ENCODE measurements at places on chromosomes 1 and 21.

DNA sequence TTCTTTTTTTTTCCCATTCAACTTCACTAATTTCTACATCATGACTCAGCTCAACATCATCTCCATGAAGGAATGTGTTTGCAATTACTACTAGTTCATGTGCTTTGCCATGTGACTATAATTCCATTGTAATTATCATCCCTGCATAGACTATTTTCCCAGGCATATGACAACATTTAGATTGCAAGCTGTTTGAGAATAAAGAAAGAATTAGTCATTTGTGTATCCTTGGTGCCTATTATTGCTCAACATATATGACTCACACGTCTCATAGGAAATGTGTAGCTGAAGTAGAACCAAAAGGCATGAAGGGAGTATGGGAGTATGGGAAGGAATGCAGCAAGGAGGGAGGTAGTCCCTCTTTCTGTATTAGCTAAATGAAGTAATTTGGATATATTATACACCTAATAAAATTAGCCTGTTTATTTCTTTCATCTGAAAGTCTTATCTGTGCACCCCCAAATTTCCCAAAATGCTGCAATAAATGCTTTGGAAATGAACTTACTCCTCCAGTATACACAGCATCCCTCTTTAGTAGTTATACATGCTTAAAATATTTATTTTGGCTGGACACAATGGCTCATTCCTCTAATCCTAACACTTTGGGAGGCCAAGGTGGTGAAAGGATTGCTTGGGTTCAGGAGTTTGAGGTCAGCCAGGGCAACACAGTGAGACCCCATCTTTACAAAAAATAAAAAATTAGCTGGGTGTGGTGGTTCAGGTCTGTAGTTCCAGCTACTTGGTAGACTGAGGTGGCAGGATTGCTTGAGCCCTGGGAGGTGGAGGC is 316.9 kb upstream of the ADGRL4 start:
- no peak for DNase-seq

DNA sequence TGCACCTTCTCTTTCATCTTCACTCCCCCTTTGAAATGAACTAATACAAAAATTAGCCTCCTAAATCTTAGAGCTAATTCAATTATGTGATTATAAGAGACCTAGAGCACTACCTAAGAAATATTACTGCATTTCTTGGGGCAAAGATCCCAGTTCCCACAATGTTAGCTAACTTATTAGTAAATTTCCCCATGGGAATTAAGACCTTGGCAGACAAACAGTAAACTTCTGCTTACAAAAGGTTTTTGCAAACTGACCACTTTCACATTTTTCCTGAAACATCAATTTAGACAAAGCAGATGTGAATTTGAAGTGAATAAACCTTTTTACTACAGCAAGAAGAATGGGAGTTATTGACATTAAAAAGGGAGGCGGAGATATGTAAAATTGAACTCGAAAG is 34.6 kb upstream of the LHX8 start:
- no peak for DNase-seq

- peak; percentile 14 for DNase-seq
Observed at GRCh38 chr1:93346421-93346993, 800 bp downstream of the DR1 start.

- no peak for DNase-seq
Observed at GRCh38 chr1:11054666-11055065, 5.2 kb downstream of the SRM start.

GRCh38 chr1:192311281-192311680 is 5.5 kb upstream of the RGS21 start:
- DNase-seq, result no peak

GRCh38 chr1:160131803-160132565 is 16.4 kb downstream of the ATP1A2 start:
- no peak for DNase-seq

- no peak for DNase-seq
Observed at GRCh38 chr1:101410048-101410878, 173.4 kb downstream of the S1PR1 start.

DNA sequence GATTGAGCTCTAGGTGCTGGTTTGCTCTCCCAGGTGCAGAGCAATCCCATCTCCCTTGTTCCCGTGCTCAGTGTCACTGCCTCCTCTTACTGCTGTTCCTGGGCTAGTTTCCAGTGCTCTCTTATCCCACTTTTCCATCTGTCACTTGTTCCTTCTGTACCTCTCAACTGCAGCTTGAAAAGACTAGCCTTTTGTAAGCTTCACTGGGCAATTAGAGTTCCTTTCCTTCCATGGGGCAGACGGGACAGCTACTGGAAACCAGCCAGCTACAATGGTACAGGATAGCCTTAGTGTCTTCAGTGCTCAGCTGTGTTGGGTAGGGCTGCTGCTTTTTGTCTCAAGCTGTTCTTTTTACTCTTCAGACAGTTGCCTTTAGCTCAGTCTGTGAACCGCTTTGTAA is 31.6 kb downstream of the AGT start:
- no peak for DNase-seq

- DNase-seq, result no peak
Observed at GRCh38 chr21:26445440-26445839, 127.6 kb downstream of the CYYR1 start.

DNA sequence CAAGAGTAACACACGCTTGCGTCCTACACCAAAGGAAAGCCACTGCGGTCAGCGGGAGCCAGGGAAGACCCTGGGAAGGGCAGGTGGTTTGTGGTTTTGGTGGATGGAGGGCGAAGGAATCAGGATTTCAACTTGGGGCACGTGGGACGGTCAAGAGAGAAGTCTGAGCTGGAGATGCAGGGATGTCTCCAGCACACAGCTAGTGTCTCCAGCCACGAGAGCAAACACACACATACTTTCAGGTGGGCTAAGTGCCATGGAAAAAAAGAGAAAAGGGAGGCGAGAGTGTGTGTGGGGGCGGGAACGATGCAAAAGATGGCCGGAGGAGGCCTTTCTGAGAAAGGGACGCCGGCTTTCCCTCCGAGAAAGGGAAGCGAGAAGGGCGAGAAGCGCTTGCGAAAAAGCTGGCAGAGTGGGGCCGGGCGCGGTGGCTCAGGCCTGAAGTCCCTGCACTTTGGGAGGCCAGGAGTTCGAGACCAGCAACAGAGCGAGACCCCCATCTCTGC is 1.4 kb upstream of the SRRM1 start:
- DNase-seq, result no peak

- no peak for DNase-seq
Observed at GRCh38 chr1:209387271-209387968, 196.1 kb upstream of the CAMK1G start.

All from stimulated activated CD4-positive, alpha-beta T cell treated with anti-CD3 and anti-CD28 coated beads, TNF-alpha, amount 100 ng/mL, for 4 hours (primary cell).